Activated T-helper 1 cell treated with anti-CD3 and anti-CD28 coated beads, Interleukin-2, amount 50 U/mL, for 16 hours (primary cell): ENCODE measurements at places on chromosomes 3 and 15.
A peak's percentile ranks its signal among the peaks of the same experiment; 100 is the strongest.

DNA sequence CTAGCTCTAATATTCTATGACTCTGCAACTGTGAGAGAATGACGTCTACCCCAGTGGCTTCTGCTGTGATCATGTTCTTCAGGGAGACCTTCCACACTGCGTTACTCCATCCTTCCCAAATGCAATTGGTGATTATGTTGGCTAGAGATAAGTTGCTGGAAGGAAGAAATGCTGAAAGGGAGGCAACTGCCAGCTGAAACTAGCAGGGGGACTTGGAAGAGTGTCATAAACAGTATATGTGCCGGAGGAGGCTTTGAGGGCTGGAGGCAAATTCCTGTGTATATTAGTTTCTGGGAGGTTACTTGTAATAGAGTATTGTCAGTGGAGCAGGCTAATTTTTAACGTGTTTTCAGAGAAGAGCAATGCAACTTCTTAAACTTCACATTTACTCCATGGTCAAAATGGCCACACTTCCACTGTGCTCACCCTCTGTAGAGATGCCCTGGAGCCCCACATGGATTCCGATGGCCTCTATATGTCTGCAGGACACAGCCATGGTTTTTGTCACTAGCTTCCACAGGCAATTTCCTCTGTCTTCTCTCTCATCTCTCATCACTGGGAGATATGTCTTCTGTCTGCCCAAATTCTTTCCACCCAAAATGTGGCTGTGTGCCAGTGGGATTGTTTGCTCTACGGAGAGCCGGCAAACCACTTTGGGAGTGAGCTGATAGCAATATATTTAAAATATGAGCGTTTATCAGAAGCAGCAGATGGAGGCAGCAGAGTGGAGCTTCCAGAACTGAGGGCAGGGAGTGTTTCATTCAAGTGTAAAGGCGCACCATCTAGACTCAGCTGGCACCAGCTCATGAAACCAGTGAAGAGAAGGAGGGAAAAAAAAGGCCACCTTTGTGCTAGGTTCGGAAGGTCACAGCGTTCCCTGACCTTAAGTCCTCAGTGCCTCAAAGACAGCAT lies 13.3 kb upstream of the CD47 start:
- no peak for DNase-seq

DNA sequence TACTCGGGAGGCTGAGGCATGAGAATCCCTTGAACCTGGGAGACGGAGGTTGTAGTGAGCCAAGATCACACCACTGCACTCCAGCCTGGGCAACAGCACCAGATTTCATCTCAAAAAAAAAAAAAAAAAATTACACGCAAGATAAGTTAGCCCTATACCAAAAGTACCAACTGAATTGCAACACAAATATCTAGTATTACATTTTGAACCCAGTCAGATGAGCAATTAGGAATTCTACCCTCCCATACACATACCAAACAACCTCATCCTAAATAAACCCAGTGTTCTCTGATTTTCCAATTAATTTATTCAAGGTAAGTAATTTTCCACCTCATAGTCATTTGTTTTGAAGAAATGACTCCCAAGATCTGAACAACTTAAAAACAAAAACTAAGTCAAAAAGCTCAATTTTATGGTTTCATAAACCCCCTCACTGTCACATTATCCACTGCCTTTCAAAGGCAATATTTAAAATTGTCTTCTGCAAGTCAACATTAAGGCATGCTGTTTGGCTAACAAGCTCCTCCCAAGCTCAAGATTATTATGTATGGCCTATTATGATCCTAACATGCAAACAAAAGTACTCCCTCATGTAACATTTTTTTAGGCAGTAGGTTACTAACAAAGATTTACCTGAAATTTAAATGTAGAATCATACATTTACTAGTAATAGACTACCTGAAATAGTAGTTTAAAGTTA lies 4.5 kb downstream of the RAF1 start:
- DNase-seq = no peak

DNA sequence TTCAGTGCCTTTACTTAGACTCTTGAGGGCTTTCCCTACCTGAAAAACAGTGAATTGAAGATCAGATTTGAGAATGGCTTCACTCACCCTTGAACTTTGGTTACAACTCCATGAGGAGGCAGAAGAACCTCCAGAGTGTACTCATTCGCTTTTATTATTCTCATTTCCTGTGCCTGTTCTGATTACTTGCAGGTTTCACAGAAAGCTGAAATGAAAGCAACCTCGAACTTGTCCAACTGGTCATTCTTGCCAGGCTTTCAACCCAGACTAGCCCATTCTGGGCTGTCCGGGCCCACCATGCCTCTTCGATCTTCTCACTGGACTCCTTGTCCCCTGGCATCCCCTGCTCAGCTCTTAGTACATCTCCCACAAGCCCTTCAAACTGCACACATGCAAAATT lies 20.2 kb upstream of the THUMPD3 start:
- no peak for DNase-seq

GRCh38 chr15:67035886-67036285 lies 29.5 kb upstream of the SMAD3 start:
- DNase-seq = no peak

DNA sequence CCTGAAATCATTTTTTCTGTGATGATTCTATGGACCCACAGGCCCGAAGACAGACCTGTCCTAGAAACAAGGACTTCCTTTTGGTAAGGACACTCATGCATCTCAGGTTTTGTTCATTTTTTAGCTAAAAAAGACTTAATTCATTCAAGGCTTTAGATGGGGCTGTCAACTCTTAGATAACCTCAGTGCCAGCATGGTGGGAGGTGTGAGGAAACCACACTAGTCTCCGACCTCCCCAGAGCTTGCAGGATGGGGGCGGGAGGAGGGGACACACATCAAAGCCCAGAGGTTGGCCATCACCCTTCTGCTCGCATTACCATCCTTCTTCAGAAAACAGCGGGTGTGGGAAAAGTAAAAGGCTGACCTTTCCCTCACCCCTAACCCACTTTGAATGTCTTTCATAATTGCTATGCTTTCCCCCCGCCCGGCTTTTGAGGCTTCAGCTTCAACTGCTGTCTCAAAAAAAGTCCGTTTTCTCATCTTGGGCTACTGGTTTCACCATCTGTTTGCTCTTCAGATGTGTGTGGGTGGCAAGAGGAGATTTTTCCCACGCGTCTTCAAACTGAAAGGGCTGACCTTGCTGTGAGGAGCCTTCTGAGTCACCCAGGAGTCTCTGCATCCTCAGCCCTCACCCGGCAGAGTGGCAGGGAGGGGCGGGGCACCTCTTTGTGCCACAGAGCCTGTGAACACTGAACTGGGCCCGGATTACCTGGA lies 27.6 kb upstream of the CXCR6 start:
- DNase-seq = peak; percentile 49

DNA sequence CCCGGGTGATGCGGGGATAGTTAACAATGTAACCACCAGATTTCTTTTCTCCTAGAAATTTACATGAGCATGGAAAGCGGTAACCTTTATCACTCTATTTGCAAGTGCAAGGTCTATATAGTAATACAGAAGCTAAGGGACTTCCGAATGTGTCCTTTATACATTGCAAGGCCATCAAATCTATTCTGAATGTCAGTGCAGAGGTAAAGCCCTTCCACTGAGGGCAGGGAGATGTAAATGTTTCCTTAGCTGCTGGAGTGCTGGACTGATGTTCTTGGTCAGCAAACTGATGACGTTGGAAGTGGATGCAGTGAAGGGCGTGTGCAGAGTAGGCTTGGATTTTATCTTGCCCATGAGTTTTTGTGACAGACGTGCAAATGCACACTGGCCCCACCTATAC lies 6.2 kb downstream of the ALDH1A3 start:
- no peak for DNase-seq

DNA sequence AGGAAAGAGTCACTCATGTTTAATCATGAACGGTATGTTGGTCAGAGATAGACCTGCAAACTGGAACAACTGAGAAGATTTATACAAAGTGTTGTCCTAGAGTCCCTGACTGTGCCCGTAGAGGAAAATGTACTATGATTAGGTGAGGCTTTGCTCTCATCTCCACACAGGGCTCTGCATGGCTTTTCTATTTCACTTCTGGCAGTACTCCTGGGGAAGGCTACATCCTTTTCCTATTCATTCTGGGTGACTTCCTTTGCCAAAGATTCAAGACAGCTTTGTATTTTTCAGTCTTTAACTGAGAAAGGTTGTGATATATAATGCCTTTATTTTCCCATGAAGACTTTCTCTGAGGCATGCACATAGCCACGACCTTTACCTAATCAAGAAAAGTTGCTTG lies 414.7 kb downstream of the ZBTB20 start:
- DNase-seq = no peak

- no peak for DNase-seq
Measured at GRCh38 chr15:73335471-73335870, 33.3 kb downstream of the HCN4 start.

DNA sequence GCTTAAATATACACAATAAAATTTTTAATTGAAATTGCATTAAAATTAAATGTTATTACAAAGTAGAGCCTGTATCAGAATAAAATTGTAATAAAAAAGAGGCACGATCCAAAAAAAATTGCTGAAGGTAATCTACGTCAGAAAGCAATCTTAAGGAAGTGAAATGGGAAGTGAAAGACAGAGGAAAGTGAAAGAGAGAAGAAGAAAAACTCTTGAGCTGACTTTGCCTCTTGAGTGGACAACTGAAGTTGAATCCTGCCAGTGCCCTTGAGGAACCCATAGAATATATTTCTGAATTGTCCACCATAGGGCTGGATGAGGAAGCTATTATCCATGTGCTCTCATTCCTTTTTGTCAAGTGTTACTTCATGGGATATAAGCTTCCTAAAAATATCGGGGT lies 285.1 kb upstream of the STAC start:
- no peak for DNase-seq

GRCh38 chr3:134956395-134956794 lies 161.3 kb downstream of the EPHB1 start:
- no peak for DNase-seq

DNA sequence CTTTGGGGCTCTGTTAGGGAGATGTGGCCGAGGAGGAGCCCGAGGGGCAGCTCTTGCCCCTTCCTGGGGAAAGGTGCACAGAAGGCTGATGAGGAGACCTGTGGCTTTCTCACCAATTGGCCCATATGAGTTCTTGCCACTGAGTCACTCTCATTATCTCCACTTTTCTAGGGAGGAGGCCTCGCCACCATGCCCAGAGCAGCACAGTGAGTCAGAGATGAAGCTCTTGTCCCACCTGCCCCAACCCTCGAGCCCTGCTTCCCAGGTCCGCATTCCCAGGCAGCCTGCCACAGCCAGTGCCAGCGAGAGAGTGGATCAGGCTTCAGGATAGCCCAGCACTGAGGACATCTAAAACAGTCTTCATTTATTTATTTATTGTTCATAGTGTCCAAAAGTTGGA lies 53.5 kb downstream of the AMOTL2 start:
- DNase-seq = no peak
